ENCODE measurements at places on chromosomes 16 and 17.

DNA sequence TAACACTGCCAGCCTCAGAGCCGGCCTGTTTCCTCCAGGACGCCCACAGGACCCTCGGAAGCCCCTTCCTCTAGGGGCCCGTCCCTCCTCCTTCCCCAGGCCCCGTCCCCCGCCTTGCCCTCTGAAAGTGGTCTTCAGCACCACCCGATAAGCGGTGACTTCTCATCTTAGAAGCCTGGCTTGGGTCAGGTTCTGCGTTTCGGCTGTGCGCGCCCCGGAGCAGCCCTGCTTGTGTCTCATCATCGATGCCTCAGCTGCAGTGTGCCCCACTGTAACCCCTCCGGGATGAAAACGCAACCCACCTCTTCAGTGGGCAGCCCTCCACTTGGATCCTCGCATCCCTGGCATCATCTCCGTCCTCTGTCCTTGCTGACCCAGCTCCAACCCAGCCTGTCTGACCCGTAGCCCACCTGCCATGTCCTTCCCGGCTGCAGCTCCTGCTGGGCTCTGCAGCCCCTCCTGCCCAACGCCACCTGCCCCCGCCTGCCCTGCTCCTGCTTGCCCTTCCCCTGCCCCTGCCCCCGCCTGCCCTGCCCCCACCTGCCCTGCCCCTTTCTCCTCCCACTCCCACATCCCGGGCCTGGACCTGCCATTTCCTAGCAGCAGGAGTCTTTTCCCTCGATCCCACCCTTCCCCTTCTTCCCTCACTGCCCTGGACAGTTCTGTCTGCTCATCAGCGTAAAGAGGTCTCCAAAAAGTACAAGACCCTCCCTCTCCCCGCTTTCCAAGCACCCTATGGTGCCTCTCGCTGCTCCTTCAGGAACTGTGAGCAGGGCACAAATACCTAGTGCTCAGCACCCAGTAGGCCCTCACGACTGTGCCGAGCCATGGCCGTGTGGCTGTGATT is 112.5 kb upstream of the CHMP6 start:
- peak overlapping the region; percentile 93 for H3K27ac ChIP-seq
- H3K4me3 ChIP-seq = no peak overlapping the region
- peaks cover 15% of the 10 kb centered on the region for H3K4me1 ChIP-seq
- no peaks in the 10 kb centered on the region for H3K27me3 ChIP-seq
- DNase-seq = no peak
- peaks cover 53% of the 10 kb centered on the region for H3K36me3 ChIP-seq

GRCh38 chr17:74619077-74619673 is 4.4 kb downstream of the CD300E start:
- H3K27ac ChIP-seq = peak overlapping the region; percentile 29
- H3K27me3 ChIP-seq = peaks cover 83% of the 10 kb centered on the region
- H3K4me1 ChIP-seq = no peaks in the 10 kb centered on the region
- peaks cover 10% of the 10 kb centered on the region for H3K36me3 ChIP-seq
- H3K4me3 ChIP-seq = no peak overlapping the region

DNA sequence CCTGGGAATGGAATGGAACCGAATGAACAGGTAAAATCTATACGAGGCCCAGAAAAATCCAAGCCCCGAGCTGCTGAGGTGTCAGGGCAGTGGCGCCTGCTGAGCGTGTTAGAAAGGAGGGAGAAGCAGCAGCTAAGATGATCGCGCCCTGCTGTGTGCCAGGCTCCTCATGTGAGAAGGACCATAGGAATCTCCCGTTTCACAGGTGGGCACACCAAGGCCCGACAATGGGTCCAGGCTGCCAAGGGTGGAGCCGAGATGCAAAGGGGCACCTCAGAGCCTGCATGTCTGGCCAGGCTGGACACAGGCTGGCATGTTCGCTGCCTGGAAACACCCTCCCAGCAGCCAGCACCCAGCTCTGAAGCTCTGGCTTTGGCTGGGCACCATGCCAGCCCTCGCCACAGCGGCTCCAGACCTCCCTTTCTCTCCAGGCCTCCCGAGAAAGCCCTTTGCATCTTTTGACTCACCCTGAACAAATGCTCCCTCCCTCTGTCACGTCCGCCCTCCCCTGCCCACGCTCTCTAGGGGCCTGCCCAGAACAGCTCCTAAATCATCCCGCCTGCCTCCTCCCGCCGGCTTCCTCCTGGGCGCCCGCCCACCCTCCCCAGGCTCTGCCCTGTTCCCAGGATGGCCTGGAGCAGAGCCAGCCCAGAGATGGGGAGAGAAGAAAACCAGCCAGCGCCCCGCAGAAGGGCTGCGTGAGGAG is 217.8 kb upstream of the GSE1 start:
- no peaks in the 10 kb centered on the region for H3K4me1 ChIP-seq
- no peak for DNase-seq
- H3K36me3 ChIP-seq = no peaks in the 10 kb centered on the region
- no peak overlapping the region for H3K4me3 ChIP-seq
- H3K27ac ChIP-seq = no peak overlapping the region

DNA sequence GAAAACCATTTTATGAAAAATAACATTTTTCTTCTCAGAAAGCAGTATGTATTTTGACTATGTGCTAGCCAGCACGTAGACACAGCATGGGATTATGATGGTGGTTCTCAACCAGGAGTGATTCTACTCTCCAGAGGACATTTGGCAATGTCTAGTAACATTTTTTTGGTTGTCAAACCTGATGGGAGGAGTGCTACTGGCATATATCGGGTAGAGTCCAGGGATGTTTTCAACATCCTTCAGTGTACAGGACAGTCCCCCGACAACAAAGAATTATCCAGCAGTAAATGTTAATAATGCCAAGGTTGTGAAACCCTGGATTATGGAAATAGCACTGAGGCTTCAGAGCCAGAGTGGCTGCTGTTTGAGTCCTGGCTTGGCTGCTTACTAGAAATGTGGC is 27.7 kb downstream of the AP2B1 start:
- H3K4me3 ChIP-seq = no peak overlapping the region
- H3K27me3 ChIP-seq = no peaks in the 10 kb centered on the region
- H3K36me3 ChIP-seq = peaks cover 36% of the 10 kb centered on the region
- no peak overlapping the region for H3K27ac ChIP-seq

GRCh38 chr17:17236295-17237025 is 508 bp downstream of the FLCN start:
- H3K27me3 ChIP-seq = no peaks in the 10 kb centered on the region
- peaks cover 32% of the 10 kb centered on the region for H3K4me1 ChIP-seq
- peak overlapping the region; percentile 99 for H3K27ac ChIP-seq
- H3K4me3 ChIP-seq = peak overlapping the region; percentile 92
- H3K36me3 ChIP-seq = peaks cover 31% of the 10 kb centered on the region
- no peak for DNase-seq

- no peaks in the 10 kb centered on the region for H3K27me3 ChIP-seq
- peak overlapping the region; percentile 93 for H3K27ac ChIP-seq
- peaks cover 2% of the 10 kb centered on the region for H3K4me1 ChIP-seq
- DNase-seq = no peak
- peaks cover 10% of the 10 kb centered on the region for H3K36me3 ChIP-seq
These were observed 30.9 kb downstream of the FAM222B start for GRCh38 chr17:28811651-28812090.

DNA sequence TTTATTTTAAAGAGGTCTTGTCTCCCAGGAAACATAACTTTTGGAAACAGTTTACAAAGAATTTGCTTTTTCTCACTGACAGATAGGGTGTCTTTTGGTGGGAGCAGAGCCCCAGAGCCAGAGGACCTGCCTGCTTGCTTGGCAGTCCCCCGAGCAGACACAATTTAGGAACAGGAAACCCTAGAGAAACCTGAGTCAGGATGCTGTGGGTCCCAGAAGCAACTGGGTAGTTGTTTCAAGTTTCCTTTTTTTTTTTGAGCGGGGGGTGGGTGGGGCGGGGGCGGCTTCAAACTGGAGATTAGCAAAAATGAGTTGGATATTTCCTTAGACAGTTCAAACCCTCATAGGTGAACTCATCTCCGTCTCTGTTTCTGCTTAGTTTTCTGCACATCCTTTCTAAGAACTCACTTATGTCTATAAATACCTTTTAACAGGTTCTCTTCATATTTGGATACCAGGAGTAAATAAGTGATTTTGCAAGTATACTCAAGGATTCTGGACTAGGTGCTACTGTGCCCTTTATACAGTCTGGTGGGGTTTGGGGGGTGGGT is 135.1 kb downstream of the PRKCA start:
- H3K27ac ChIP-seq = no peak overlapping the region
- H3K27me3 ChIP-seq = no peaks in the 10 kb centered on the region
- peaks cover 2% of the 10 kb centered on the region for H3K4me1 ChIP-seq
- DNase-seq = no peak

All from effector memory CD8-positive, alpha-beta T cell (primary cell).